ENCODE measurements at places on chromosomes 4 and X. TPM values are rescaled to one million over a fixed set of nuclear protein-coding genes. Genes with fewer than 3 reads are reported as not detected.

GRCh38 chr4:30103455-30103854 lies 616.7 kb upstream of the PCDH7 start:
- no peak for DNase-seq

DNA sequence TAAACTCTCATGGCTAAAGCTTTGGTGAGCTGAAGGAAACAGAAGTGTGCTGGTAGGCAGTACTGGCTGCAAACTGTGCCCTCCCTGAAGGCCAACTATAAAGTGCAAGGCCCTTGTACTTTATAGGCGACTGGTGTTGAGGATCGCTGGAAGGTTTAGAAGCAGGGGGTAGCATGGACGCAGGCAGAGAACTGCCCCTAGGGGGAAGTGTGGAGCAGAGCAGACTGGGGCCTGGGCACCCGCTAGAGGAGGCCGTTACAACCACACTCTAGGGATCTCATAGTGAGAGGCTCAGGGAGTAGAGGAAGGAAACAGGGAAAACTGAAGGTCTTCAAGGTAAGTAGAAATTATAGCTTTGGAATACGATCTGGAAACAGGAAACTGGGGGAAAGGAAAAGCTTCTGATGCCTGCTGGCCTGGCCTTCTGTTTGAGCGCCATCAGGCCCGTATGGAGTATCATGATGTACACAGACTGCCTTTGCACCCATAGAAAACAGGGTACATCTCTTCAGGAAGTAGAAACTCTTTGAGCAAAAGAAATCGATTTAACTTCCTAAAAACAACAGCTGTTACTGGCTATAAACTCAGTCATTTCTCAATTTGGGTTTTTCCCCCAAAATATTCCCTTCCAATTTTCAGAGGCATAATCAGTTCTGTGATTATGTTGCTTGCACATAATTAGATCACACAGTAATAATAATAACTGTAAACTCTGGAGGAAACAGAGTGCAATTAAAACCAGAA lies 23.9 kb upstream of the TMSB4X start:
- DNase-seq = no peak

DNA sequence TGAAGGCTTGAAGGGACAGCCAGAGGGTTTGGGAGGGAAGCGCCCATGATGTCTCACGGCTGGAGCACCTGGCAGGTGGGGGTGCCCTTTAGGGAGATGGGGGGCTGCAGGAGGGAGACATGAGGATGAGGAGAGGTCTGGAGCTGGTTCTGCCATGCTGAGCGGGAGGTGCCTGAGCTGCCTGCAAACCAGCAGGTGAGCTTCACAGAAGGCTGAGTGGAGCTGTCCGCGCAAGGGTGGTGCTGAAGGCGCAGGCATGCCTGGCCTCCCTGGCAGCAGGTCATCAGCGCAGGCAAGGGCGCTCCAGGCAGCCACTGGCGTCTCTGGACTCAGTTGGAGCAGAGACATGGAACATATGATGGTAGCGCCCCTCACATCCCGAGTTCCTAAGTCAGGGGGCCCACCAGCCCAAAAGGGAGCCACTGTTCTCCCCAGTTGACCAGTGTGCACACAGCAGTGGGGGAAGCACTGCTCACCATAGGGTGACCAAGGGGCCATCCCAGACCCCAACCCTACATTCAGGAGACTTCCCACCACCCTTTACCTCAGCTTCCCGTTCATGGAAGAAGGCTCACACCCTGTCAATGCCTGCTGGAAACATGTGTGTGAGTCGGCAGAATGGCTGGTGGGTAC lies 25.8 kb downstream of the ADRA2C start:
- DNase-seq = no peak

DNA sequence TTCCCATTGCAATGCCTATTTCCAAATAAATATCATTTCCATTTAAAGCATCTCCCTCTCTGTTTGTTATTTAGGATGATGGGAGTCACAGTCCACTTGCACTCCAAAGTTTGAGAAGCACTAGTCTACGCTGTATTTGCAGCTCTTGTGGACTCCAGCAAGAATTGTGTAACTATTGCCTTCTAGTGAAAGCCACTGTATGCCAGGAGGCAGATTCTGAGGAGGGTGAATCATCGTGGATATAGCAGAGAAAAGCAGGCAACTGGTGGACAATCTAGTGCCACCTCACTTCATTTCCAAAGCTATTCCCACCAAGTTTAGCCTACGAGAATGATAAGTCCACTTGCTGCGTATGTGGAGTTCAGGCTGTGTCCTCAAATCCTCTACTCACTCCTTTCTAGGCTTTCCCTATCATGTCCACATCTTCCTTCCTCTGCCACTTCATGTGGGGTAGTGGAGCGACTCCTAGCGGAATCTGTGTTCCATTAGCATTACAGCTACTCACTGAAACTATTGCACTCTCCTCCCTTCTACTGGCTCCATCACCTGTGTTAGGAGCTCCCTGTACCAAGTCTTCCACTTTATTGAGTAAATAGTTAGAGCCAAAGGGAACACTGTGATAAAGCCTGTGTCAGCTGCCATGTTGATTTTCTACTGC lies 501.8 kb upstream of the GALNT7 start:
- no peak for DNase-seq

- DNase-seq = no peak
Measured at GRCh38 chrX:65772842-65773241, 105.4 kb downstream of the MSN start.

- DNase-seq = no peak
Measured at GRCh38 chr4:82994834-82995233, 15.8 kb downstream of the LIN54 start.

DNA sequence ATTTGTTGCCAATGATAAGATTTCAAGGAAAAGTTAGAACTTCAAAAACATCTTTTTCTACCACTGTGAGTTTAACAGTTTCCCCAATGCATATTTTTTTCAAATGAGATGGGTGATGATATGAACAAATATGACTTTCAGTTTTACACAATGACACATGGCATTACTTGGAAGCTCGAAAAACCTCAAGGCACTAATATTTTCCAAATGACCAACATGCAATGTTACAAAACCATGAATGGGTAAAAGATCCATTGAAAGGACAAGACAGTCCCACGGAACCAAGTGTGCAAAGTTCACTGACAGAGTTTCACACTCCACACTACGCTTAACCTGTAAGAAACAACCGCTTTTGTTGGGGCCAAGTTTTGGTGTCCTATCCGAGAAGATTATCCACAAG lies 84.5 kb downstream of the CD99L2 start:
- DNase-seq = no peak

GRCh38 chr4:81577392-81577791 lies 105.7 kb upstream of the RASGEF1B start:
- no peak for DNase-seq

GRCh38 chrX:40227125-40227524 lies 129.4 kb upstream of the BCOR start:
- DNase-seq = no peak

GRCh38 chrX:132809581-132809980 lies 148.8 kb downstream of the HS6ST2 start:
- no peak for DNase-seq

GRCh38 chrX:24877854-24878650 lies 137.7 kb downstream of the ARX start:
- DNase-seq = no peak

- no peak for DNase-seq
Measured at GRCh38 chr4:37439809-37440474, 195.4 kb downstream of the NWD2 start.

DNA sequence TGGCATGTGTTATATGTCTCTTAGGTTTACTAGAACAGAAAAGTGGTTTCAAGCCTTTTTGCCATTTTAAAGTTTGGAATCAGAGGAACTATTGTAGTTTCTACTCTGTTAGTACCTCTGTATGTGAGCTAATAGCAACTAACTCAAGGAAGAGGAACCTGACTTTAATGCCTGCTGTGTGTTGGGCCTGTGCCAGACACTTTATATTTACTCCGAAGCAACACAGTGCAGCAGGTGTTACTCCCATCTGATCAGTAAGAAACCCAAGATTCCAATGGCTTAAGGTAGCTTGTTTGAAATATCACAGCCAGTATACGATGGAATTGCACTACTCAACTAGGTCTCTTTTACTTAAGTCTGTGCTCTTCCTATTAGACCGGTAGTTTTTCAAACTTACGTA lies 79.2 kb downstream of the USP9X start:
- no peak for DNase-seq

GRCh38 chr4:140254651-140255299 lies 100.8 kb upstream of the MAML3 start:
- no peak for DNase-seq

DNA sequence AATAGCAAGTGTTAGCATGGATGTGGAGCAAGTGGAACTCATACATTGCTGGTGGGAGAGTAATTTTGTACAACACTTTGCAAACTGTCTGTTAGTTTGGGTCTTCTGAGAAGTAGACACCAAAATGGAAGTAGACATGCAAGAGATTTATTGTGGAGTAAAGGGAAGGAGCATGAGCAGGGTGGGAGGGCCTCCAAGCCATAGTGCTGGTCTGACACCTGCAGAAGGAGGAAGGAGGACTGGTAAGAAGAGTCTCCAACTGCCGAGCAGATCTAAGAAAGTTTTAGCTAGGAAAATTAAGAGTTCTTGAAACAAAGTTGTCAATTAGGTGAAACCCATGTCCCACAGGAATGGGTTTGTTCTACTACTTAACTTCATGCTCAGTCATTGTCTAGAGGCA lies 64.0 kb upstream of the DDIT4L start:
- DNase-seq = no peak

GRCh38 chr4:112073181-112073580 lies 72.1 kb upstream of the FAM241A start:
- no peak for DNase-seq

DNA sequence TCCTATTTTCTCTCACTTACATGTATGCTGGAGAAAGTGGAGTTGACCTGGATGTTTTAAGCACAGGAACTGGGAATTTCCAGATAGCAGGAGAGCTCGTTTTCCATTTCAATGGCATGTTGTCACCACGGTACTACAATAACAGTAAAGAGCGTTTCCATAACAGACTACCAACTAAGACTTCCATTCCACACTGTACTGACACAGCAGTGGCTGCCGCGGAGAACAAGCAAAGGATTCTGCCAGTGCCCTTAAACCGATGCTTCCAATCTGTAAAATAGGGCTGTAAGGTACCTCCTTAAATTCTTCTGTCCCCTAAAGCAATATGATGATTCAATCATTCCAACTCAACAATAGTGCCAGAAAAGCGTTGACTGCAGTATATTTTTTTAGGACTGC lies 143.9 kb downstream of the KLHL13 start:
- no peak for DNase-seq

- no peak for DNase-seq
Measured at GRCh38 chr4:8182858-8183725, 16.0 kb upstream of the SH3TC1 start.

SHROOM4 gene
- 0.13 TPM for total RNA-seq

SLC25A4 gene
- 18.6 TPM for total RNA-seq

GAGE12H gene
- total RNA-seq = not detected

ZNF595 gene
- 36.7 TPM for total RNA-seq

ADH1B gene
- 0.98 TPM for total RNA-seq

CT45A1 gene
- total RNA-seq = not detected

PFKFB1 gene
- 0.36 TPM for total RNA-seq

Measured in Panc1 (cell line).